ENCODE measurements at places on chromosomes 2 and 18.

DNA sequence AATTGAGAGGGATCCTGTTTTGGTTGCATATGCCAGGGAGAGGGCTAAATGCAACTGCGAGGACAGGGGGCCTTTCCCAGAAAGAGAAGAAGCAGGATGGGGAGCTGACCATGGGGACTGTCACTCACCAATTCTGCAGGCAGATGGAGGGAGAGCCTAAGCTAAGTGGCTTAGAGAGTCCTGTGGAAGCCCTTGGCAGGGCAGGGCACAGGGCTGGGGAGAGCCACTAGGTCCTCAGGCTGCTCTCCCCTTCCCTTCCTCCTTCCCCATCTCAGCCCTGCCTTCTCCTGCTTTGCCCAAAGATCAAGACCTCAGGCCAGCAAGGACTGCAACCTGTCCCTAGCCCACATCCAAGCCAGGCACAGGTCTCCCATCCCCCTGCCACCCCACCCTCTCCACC is 24.4 kb upstream of the CATIP start:
- no peak for DNase-seq

DNA sequence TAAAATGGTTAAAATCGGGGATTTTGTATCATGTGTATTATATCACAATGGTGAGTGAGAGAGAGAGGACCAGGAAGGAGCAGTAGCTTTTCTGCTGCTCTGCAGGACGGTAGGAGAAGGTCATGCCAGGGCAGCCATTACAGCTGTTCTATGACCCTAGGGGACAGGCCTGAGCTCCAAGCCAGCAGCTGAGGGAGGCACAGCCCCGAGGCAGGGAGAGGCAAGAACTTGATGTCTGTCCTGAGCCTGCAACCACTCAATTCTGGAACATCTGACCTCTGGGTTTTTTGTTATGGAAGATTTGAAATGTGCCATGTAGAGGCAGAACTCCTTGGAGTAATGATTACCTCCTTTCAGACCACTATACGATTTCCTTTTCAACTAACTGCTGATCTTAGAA is 135.8 kb upstream of the SH3BP4 start:
- DNase-seq, result no peak

DNA sequence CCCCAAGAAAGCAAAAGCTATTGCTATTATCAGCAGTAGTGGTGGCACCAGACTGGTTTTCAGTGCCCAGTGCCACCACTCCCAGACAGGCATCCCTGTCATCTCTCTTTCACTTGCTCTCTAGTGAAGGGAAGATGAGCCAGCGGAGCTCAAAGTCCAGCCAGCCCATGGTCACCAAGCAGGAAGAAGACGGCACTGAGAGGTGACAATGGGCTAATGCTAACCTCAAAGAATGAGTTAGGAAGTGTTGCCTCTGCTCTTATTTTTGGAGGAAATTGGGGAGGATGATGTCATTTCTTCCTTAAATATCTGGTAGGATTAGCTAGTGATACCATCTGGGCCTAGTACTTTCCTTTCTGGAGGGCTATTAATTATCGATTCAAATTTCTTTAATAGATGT is 1.7 kb downstream of the SP140 start:
- no peak for DNase-seq

DNA sequence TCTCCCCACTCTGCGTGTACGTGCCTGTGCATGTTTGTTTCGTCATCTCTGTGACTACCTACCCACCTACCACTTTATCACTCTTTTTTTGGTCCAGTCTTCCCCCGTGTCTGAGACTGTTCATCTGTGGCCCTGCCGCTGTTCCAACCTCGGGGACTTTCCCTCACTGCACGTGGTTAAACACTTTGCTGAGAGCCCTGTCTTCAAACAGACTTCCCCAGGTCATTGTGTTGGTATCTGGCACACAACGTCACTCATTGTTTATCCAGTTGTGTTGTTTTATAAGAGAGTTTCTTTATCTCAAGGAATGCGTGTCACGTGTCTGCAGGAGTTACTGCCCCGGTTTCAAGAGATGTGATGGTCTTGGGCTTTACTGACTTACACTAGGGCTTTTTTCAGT is 262.0 kb upstream of the RASGRP3 start:
- no peak for DNase-seq

DNA sequence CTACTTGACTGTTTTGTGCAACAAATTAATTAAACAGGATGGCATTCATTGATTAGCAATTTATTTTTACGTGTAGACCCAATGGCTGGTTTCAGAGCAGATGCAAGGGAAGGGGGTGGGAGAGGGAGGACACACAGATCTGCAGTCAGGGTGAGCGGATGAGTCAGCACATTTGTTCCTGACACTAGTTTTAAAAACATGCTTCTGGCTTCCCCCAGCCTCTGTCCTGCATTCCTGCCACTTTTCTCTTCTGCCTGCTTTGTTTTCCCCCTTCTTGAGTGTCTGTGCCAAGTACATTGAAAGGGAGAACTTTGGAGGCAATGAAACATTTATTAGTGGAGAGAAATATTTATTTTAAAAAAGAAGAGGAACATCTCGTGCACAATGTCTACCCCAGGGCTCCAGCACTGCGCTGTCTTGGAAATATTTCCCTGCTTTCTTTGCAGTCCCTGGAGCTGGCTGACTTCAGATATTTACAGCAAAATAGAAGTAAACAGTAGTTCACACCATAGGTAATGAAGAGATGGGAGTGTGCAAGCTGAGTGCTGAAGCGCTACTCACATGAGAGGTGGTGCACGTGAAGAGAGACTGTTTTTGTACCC is 52.2 kb downstream of the NRP2 start:
- no peak for DNase-seq

DNA sequence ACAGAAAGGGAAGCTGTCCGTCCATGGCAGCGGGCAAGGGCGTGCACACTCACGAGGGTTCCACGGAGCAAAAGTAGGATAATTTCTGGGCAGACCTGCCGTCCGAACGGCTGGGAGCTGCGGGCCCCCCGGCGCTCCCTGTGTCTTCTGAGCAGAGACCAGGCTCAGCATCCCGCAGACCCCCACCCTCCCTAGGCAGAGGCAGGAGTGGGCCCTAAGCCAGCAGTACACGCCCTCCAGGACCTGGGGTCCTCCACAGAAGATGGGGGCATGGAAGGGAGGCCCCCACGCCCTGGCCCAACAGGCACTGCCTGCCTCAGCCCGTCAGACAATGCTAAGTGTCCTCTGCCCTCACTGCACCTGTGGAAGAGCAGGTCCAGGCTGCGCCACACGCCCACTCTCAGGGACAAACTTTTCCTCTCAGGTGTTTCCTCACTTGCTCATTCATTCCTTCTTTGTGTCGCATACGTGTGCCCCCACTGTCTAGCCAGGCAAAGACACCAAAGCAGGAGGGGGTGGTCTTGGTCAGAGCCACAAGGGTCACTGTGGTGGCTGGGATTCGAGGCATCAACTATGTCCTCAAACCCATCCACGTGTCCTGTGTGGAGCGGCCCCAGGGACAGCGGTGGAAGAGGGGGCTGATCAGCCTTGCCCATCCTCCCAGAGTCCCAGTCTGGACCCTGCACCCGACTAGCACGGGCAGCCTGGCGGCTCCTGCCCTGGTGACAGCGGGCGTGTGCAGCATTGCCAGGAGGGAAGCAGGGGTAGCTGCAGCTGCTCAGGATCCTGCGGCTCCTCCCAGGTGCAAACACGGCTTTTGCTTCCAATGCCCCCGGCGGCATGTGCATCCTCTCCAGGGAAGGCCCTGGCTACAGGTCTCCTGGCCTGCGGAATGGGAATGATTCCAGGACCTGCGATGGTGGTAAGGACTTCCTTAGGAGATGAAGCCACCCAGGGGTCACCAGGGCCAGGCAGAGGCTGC is 2.4 kb upstream of the GPC1 start:
- no peak for DNase-seq

- DNase-seq, result no peak
These were observed 69.3 kb upstream of the MCFD2 start for GRCh38 chr2:46984642-46985476.

DNA sequence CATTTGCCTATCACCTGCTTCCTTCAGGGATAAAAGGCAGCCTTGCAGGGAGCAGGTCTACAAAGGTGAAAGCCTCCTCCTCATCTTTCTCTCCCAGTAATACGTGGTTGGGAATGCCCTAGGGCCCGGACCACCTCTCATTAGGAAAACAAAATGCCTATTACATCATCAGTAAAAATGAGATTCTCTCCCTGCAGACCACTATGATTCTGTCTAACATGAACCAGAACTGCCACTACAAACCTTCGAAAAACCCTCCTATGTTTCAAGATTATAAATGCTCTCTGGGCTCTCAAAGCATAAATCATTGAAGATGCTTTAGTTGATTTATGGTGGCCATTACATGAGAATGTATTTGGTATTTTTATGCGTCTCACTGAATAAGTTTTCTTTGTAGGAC is 108.4 kb upstream of the ARL5A start:
- DNase-seq, result no peak

GRCh38 chr2:178579006-178579405 is 98.7 kb downstream of the PLEKHA3 start:
- DNase-seq, result no peak

DNA sequence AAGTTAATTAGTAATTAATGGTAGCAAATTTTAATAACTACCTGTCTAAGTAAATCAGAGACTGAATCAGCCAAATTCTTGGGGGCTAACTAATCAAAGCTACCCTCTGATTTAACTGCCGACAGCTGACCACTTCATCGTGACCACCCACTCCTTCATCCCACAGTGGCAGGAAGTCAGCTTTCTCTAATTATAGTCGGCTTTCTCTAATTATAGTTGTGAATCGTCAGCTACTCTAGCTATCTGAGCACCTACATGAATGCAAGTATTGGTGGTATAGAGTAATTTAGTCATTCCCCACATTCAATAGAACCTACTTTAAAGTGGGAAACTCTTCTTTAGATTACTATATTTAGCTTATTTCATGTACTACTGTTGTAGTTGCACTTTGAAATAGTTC is 185.5 kb downstream of the PTGR3 start:
- DNase-seq, result no peak

- no peak for DNase-seq
These were observed 292.4 kb downstream of the SP3 start for GRCh38 chr2:173672573-173673340.

GRCh38 chr18:51941999-51942398 is 398.0 kb upstream of the DCC start:
- DNase-seq, result no peak

DNA sequence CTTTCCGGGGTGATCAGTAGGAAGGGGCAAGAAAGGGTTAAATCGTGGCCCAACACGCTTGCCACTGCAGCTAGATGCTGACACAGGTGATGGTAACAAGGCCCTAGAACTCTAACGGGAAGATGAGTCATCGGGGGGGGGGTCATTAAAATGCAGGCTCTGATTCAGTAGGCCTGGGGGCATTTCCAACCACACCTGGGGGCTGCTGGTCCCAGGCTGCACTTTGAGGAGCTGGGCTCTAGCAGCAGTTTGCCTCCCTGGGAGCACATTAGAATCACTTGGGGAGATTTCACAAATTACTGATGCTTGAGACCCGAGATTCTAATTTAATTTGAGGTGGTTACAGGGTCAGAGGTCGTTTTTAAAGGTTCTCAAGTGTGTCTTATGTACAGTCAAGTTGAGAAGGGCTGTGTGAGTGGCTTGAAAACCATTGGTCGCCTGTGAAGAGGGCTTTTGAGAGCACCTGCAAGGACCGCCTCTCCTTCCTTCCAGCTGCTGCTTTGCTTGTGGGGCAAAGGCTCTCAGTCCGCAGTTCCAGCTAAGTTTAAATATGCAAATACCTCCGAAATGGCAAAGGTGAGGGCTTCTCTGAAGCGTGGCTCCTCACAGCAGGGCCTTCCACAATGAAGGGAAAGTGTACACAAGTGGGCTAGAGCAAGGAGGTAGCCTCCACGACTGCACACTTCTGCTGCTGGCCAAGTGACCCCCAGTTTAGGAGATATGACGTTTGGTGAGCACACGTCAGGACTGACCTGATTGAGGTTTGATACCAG is 128.0 kb upstream of the MSH6 start:
- no peak for DNase-seq

- no peak for DNase-seq
These were observed 19.1 kb downstream of the MSTN start for GRCh38 chr2:190043441-190043840.

DNA sequence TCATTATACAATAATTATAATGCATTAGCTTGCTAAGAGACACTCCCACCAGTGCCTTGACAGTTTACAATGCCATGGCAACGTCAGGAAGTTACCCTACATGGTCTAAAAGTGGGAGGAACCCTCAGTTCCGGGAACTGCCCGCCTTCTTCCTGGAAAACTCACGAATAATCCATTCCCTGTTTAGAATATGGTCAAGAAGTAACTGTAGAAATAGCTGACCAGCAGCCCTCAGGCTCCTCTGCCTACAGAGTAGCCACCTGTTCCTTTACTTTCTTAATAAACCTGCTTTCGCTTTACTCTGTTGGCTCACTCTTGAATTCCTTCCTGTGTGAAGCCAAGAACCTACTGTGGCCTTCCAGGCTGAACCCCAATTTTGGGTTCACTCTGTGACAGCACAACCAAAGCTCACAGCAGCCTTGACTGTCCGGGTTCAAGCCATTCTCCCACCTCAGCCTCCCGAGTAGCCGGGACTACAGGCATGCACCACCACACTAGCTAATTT is 20.0 kb upstream of the PTPN2 start:
- no peak for DNase-seq

DNA sequence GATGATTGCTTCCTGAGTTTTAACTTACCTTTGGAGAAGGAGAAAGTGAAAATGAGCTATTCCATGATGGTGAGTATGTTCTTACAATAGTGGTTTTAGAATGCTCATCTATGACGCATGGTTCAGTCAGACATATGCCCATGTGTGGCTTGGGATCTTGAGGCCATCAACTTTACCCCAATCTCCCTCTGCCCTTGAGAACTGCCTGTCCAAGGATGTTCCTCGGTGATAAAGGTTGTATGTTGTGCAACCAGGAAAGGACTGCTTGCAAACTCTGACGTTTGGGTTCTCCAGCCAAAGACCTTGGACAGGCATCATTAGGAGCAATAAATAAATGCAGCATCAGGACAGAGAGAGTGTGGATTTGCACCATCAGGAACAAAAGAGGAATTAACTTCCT is 165.0 kb downstream of the ZEB2 start:
- no peak for DNase-seq

DNA sequence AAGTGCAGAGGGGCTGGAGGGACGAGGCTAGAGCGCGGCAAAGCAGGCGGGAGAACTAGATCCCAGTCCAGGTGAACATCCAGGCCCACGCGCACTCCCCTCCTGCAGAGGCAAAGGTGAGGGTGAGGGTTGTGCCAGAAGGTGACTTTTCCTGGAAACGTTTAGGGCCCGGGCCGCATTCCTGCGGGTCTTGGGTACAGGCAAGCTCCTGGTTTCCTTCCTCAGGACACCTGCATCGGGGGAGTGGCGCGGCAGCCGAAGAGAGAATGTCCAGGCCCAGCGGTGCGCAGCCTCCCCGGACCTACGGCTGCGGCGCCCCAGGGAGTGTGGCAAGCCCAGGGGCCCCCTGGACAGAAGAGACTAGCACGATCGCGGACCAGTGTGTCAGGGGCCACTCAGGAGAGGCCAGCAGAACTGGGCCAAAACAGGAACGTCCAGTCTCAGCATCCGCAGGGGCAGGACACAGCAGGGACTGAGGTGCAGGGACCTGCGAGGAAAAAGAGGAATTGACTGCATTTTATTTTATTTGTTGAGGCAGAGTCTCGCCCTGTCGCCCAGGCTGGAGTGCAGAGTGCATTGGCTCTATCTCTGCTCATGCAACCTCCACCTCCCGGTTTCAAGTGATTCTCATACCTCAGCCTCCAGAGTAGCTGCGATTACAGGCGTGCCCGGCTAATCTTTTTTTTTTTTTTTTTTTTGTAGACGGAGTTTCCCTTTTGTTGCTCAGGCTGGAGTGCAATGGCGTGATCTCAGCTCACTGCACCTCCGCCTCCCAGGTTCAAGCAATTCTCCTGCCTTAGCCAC is 8.7 kb upstream of the IMPA2 start:
- no peak for DNase-seq

Measured in anterior cingulate cortex (tissue), 58 donors.